GM12878 (cell line): ENCODE measurements at places on chromosomes 5 and 9.

DNA sequence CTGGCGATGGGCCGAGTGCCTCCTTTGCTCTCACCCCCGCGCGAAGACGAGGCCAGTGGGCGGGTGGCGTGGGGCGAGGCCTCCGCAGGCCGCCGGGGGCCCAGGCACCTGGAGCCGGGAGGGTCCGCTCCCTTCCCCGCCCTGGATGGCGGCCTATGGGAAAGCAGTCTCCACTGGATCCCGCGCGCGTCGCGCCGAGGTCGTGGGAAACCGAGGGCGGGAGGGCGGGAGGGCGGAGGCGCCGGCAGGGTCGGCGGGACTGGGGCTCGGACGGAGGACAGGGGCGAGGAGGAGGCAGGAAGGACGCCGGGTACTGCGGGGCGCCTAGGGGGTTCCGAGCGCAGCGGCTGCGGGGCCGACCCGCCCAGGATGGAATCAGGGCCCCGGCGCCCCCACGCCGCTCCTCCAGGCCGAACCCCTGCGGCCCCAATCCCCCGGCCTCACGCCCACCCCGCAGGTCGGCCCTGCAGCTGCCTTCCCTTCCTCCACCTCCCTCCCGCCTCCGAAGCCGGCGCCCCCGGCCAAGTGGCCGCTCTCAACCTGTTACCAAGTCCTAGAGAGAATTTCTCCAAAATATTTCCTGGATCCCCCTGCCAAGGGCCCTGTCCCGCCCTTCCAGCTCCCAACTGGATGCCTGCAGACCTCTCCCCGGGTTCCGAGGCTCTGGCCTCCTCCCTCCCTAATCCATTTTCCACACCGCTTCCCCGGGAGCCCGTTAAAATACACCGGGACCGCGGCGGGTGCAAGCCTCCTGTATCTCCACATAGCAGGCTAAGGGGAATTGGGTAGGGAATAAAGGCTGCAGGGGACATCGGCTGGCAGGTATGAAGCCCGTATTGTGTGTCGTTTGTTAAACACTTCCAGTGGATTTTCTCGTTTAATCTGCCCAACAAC is 146.3 kb downstream of the ERCC6L2 start:
- no peak for DNase-seq

DNA sequence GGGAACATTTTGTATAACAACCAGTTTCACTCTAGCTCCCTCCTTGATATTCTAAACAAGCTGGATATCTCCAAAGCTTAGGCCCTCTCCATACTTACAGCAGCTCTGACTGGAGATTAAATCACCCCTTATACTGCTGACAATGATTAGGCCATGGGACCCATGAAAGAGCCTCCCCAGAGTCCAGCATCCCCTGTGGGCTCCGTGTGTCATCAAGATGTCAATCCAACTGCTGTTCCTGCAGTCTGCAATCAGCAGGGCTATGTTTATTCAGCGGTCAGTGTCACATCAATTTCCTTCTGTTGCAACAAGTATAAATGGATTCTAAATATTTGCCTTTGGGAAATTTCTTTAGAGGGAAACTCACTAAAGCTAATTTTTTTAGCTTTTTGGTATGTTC is 26.6 kb downstream of the PCDHAC2 start:
- DNase-seq = no peak

DNA sequence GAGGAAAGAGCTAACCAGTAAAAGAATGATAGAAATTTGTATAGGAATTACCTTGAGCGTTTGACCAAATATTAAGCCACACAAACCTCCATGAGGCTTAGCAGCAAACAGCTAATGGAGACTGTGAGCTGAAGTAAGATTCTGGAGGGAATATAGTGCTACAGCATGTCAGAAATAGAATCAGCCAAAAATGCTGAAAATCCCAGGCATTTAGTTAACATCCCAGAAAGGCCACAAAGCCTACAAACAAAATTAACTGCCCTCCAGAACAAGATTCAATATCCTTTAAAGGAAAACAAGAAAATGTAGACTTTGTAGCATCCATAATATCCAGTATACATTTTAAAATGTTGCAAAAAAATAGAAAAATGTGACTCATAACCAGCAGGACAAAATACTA is 257.8 kb upstream of the TUSC1 start:
- no peak for DNase-seq

- no peak for DNase-seq
Observed at GRCh38 chr5:67693956-67694809, 497.6 kb upstream of the CD180 start.
